HS-5 (cell line): ENCODE measurements at places on chromosomes 6 and 20.

DNA sequence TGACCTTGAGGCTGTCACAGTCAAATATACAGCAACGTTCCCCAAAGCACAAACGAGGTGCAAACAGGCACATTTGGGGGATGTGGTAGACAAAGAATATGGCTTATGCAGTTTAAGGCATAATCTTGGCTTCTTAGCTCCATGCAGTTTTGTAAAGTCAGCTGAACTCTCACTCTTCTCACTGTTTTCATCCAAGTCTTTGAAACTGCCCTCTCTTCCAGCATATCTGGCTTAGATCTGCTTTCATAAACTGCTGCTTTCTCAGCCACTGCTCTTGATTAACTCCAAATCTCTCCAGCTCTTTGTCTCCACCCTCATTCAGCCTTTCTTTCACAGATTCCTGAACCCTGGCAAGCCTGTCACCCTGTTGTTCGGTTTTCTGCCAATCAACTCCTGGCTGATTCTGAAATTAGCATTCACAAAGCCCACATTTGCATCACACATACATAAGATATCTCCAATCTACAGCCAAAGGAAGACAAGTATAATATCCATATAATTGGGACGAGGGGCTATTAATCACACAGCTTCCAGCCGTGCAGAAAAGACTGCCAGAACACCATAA, 301.1 kb upstream of the RNF217 start:
- DNase-seq: no peak

DNA sequence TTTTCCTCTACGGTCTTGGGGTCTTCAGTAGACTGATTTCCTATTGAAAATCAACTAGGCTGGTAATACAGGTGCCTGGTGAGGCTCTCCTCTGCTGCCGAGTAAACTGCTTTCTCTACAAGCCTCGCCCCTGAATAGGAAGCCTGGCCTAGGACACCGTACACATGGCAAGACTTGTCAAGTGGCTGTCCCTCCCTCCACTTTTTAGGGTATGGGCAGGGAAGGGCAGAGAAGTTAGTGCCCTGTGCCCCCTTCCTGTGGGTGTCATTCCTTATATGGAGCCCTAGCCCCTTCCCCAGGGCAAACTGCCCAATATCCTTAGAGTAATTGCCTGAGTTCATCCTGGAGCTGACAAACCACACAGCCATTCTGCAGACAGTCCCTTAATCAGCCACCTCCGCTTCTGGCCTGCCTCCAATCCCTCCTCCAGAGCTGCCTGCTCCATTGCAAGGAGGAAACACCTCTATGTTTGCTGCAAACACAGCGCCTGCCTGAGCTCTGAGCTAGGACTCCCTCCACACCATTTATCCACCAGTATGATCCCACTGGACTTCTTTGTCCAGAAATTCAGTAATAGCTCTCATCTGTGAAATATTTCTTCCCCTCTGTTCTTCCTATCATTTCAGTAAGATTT, 93.1 kb downstream of the CHD6 start:
- no peak for DNase-seq

DNA sequence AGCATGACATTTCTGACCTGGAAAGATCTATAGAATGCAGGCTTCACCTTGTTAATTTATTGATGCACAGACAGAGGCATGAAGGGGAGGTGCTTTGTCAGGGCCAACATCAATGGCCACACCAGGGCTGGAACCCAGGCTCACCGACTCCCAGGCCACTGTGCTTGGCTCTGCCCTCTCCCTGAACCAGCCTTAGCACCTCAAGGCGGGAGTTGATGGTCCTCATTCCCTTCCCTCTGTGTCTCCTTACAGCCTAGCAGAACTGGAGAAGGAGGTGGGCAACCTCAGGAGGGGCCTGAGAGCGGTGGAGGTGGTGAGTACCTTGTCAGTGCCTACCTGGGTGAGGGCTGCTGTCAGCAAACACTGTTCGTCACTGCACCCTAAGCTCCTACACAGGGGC, 35.6 kb downstream of the MOCS1 start:
- DNase-seq: no peak

GRCh38 chr20:57389695-57390603, 1.2 kb upstream of the RBM38 start:
- no peak for DNase-seq

GRCh38 chr6:117272032-117272866, 6.9 kb downstream of the VGLL2 start:
- DNase-seq: no peak

- no peak for DNase-seq
Observed at GRCh38 chr20:57066126-57066900, 200.1 kb downstream of the BMP7 start.

DNA sequence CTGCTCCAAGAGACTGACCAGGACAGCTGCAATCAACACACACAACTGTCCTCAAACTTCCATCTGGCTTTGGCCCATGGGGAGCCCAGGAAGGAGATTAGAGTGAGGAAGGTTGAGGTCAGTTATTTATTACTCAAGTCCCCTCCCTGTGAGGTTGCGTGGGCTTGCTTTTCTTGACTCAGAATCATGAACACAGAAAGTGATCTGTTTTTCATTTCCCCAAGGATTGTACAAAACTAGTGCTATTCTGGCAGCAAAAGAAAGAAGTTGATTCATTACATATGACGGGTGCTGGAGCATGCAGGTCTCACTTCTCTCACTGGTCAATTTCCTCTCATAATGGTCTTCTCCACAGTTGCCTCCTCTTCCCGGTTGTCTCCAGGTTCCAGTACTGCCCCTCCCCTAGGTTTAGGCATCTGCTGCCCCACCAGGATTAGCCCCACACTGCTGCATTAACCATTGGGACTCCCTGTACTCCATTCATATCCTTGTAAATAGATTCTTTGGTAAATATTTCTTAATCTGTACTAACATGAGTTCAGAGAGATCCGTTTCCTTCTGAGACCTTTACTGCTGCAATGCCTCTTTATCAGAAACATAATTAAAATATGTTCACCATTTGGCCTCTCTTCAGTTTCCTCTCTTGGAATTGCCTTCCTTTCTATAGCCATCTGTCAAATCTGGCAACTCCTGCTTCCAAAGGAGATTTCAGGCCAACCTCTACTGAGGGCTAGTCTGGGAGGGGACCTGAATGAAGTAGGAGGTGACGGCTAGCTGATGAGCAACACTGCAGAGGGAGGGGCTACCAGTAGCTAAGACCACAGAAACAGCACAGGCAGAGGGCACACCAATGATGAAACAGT, 888.8 kb downstream of the QKI start:
- no peak for DNase-seq

DNA sequence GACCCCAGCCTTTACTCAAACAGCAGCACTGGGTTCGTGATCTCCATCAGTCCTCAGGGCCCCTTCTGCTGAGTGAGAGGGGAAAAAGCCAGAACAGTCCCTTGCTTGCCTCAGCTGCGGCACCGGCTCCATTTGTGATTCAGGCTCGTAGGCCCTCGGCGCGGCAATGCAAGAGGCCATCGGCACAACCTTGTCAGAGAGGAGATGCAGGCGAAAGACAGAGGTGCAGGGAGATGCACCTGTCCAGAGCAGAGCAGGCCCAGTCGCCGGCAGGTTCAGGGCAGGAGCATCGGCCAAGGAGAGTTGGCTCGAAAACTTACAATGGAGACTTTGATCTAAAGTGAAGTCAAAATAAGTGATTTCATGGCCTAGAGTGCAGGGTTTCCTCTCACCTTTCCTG, 171.6 kb downstream of the SMOC2 start:
- DNase-seq: no peak

DNA sequence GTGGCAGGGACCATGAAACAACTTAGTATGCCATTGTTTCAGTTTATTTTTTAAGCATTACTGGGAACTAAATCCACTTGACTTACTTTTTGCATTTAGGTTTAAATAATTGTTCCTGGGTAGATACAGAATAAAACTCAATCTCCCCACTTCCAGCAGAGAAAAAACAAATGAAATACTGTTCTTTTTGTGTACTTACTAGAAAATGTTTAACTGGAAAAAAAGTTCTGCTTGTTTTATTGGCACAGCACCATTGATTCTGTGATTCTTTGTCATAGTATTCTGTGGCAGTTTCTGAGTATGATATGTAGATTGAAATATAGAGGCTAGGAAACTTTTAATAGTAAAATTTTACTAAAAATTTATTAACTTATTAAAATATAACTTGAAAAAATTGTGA, 10.2 kb downstream of the ASXL1 start:
- no peak for DNase-seq

- no peak for DNase-seq
Observed at GRCh38 chr6:134733801-134734200, 216.1 kb downstream of the ALDH8A1 start.

DNA sequence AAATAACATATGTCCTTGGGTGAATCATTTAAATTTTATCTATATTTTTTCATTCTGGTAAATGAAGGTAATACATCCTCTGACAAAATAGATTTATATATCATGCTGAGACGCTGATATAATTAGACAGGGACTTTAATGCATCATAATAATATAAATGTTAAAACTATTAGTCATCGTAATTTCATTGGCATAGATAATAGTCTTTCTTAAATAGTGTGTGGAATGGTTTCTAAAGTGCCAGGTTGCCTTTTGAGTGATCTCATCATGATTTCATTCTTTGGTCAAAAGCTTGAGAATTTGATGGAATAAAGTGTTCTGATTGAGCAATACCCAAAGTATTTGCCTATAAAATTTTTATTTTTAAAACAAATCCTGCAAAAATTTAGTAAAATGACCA, 43.2 kb upstream of the BMP5 start:
- peak; percentile 84 for DNase-seq

GRCh38 chr6:170347091-170347490, 40.5 kb downstream of the FAM120B start:
- DNase-seq: no peak

- DNase-seq: no peak
Observed at GRCh38 chr20:44701118-44701857, 13.9 kb upstream of the CCN5 start.

DNA sequence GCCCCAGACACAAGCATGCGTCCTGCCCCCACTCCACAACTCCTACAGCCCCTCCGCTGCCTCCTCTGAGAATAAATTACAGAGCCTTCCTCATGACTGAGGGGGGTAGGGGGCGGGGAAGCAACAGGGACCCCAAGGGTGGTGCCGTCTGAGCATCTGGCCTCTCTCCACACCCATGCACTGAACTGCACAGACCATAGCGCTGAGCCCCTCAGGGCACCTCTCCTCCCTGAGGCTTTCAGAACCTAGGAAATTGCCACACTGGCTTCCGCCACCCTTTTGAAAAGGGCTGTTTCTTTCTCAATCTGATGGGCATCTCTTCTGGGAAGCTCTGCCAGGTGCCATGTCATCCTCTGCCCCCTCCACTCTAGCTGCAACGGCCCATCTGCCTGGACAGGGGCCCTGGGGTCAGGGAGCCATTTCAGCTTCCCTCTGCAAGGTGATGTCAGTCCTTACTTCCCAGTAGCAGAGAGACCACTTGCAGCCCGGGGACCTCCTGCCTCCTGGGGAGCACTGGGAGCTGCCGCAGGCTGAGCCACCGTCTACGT, 2.5 kb downstream of the CST7 start:
- no peak for DNase-seq

DNA sequence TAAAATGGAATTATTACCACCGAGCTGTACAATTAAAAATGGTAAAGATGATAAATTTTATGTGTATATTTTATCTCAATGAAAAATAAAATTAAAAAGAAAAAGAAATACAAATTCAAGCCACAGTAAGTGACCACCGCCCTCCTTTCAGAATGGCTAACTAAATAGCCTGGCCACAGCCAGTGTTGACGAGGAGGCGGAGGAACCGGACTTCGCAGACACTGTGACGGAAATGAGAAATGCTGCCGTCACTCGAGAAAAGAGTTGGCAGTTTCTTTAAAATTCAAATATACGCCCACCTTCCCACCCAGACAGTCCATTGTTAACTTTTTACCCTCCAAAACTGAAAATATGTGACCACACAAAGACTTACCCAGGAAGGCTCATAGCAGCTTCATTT, 50.0 kb downstream of the FOXF2 start:
- DNase-seq: no peak

GRCh38 chr20:47360297-47361056, 4.0 kb upstream of the ZMYND8 start:
- no peak for DNase-seq

DNA sequence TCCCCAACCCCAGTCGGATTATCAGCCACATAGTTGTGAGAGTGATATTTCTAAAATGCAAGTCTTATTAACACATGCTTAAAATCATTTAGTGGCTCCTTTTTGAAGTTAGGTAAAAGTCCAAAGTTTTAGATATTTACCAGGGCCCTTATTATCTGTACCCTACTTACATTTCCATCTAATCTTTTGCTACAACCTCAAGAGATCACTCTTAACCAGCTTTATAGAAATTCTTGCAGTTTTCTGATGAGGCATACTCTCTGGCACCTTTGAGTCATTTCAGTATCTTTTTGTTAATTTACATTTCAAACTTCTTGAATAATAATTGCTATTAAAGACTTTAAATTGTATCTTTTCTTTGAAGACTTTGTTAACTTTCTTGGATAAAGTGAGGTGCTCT, 453.3 kb downstream of the RFPL4B start:
- no peak for DNase-seq

DNA sequence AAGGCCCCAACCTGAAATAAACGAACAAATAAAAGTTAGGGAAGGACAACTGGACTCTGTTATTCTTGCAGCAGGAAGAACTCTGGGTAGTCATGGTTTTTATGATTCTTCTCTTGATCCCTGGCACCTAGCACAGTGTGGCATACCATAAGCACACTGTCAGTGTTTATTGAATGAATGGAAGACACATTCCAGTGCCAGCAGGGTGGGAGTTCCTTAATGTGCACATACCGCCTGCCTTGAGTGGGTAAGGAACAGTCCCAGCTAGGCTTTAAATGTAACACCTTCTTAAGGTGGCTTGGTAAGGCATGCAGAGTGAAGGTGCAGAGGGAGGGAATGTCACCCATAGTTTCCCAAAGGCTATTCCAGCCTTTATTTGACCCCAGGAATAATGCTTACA, 162.9 kb upstream of the CEP162 start:
- DNase-seq: no peak

DNA sequence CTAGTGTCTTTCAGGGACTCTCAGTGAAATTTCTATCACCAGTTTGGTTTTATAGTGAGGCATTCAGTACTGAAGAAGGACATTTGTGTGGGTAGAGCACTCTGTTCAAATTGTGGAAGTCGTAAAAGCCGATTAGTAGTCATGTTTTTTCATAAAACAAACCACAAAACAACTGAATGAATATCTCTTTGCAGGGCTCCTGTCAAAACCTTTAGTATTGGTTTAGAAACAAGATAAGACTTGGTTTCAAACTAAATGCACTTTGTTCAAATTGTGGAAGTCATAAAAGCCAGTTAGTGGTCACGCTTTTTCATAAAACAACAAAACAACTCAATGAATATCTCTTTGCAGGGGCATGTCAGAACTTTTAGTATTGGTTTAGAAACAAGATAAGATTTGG, 23.8 kb downstream of the ADGRF4 start:
- no peak for DNase-seq

DNA sequence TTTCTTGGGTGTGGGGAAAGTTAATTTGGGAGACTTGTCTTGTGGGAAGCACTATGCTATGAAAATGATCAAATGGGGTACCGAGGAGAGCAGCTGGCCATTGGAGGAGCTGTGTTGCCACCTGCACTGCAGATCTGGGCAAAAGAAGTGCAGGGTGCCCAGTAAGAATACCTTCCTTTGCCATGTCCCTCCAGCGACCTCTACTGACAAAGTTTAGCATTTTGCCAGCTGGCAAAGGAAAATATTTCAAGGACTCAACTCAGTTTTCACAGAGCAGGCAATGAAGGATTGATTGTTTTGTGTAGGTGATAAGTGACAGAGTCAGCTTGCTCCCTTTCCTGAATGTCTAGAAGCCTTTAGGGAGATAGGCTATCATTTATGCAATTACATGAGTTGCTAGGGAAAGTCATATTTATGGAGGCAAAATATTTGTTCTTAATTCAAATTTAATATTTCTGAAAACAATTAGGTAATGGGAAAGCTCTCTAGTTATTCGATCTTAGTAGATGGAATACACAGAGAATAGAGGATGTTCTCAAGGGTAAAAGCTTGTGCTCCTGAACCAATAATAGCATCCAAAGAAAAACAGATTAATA, 118.4 kb downstream of the FARS2 start:
- DNase-seq: no peak
